ENCODE measurements at places on chromosomes 3 and 15.
A peak's percentile ranks its signal among the peaks of the same experiment; 100 is the strongest.

DNA sequence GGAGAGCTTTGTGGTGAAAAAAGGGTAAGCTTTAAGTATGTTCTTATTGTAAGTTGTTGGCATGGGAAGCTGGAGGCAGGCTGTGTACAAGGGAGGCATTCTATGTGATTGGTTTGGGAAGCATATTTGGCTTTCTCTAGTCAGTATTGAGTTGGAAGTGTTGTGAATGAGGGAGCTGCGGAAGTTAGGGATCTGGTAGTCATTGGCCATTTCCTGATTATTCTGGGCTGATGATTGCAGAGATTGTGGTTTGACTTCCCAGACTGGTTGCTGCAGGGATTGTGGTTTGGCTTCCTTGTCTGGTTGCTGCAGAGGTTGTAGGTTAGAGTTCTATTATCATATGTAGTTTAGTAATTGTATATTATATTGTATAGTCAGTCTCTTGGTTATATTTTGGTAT lies 21.0 kb downstream of the STXBP5L start:
- DNase-seq: no peak

- DNase-seq: peak; percentile 55
Measured at GRCh38 chr3:152444029-152444641, 175.4 kb downstream of the MBNL1 start.

- no peak for DNase-seq
Measured at GRCh38 chr3:195075941-195076875, 194.8 kb downstream of the XXYLT1 start.

GRCh38 chr15:75177360-75178071 lies 24.2 kb upstream of the C15orf39 start:
- no peak for DNase-seq

DNA sequence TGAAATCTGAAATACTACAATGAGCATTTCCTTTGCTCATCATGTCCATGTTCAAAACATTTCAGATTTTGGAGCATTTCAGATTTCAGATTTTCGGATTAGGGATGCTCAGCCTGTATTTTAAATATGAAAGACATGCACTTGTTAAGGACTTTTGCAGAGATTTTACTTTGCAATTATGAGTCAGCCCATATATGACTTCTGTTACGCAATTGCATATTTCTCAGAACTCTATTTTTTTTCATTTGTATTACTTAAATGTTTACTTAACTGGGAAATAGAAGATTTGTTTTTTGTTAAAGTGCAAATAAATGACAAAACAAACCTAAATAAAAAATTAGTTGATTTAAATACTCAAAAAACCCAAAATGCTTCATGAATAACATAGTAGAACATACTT lies 376.2 kb downstream of the ZBTB20 start:
- DNase-seq: no peak

GRCh38 chr3:57158813-57159738 lies 6.1 kb downstream of the IL17RD start:
- DNase-seq: peak; percentile 13

DNA sequence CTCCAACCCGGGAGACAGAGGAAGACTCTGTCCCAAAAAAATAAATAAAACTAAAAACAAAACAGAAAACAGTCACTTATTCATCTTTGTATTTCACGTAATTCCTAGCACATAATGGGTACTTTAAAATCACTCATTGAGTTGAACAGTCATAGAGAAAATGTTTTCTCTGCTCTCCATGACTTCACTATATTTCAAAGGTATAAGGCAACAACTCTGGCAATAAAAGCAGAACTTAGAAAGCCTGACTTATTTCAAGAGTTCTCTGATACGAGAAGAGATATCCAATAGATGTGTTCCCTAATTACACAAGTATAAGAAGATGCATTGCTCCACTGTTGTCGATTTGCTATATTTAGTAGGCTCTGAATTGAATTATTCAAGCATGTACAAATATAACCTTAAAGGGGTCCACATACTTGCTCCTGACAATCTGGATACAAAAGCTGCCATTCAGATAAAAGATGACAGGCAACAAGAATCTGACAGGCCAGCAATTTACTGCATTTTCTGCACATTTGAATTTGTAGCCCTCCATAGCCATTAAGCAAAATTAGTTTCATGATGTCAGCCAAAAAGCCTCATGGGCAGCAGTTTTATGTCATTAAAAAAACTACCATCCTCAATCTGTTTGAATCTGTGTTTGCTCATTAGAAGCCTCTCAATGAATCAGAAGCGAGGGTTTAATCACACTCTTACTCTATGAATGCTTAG lies 47.9 kb downstream of the PEAK1 start:
- DNase-seq: no peak

DNA sequence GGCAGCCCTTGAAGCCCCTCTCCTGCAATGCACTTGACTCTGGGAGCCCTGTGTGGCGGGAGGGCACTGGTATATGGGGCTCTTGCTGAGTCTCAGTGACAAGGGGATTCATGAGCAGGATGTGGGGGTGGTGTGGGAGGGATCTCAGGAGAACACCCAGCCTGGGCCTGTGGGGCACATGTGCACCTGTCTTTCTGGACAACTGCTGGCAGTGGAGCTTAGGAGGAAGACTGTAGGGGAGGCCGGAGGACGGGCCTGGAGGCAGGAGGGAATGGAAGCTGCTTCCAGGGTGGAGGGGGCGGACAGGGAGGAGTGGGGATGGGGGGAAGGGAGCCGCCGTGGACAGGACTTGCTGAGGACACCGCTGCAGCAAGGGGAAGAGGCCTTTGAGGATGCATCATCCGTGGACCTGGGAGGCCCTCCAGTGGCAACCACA lies 10.8 kb upstream of the SNRPA1 start:
- DNase-seq: no peak

- DNase-seq: no peak
Measured at GRCh38 chr3:192090586-192090985, 629.6 kb downstream of the PYDC2 start.

- DNase-seq: no peak
Measured at GRCh38 chr3:178562947-178563232, 26.7 kb downstream of the KCNMB2 start.

DNA sequence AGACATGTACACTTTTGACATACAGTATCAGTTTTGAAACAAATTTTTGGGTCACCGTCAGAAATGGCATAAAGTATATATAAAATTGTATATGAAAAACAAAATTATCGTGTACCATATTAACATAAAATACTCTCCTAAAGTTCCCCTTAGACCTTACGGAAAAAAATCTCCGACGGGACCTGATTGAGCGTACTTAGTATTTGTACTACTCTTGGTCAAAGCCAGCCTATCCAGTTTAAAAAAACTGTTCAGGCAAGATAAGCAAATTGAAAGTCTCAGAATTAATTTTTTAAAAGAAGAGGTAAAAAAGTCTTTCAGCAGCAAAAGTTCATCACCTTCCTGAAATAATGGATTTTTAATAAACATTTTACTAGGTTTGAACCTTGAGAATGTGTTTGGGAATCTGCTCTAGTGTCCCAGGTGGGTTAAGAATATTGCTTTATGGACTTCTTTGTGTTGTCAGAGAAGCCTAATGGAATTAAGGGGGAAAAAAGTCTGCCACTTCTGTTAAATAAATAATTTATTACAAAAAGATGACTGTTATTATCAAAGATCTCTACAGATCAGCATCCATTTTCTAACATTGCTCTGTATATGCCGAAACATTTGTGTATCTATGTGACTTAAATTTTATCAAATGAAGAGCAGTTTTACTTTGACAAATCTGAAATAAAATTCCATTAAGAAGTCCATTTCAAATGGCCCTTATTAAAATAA lies 48.6 kb downstream of the ZBTB20 start:
- no peak for DNase-seq

DNA sequence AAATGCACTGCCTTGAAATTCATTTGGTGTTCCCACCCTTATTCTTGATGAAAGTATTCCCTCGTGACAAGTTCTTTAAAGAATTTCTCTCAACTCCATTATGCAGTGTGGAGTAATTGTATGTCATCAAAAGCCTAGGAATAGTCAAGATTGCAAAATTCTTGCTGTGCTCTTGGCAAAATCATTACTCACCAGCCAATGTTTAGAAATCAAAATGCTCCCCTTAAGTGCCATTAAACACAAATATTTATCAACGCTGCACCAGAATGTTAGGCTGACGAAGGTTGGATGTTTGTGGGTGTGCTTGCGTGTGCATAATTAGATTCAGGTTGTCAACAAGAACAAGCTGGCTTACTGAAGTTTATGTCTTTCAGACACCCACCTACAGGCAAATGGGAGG lies 40.5 kb downstream of the SST start:
- no peak for DNase-seq

- DNase-seq: no peak
Measured at GRCh38 chr15:81981908-81982307, 63.9 kb downstream of the MEX3B start.

GRCh38 chr3:107970993-107971580 lies 119.7 kb downstream of the CD47 start:
- DNase-seq: no peak
